ENCODE measurements at places on chromosomes 5 and 9.
A peak's percentile ranks its signal among the peaks of the same experiment; 100 is the strongest.

DNA sequence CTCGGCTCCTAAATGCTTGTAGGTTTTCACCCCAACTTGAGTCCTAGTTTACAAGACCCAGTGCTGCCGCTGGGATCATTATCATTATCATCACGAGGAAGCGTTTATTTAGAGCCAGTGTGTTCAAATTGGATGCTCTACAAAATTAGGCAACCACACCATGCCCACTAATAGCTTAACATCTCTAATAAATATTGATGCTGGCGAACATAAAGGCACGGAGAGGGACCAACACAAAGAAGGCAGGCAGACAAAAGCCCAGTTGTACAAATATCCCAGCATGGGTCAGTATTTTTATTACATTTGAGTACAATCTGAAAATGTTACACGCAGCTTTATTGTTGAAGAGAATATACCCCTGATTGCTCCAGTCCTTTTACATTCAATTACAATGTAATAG is 4.7 kb downstream of the CFAP77 start:
- peaks cover 1% of the 10 kb centered on the region for H3K27me3 ChIP-seq
- peaks cover 8% of the 10 kb centered on the region for H3K4me1 ChIP-seq
- DNase-seq = no peak
- H3K27ac ChIP-seq = no peak overlapping the region
- no peak overlapping the region for H3K4me3 ChIP-seq

DNA sequence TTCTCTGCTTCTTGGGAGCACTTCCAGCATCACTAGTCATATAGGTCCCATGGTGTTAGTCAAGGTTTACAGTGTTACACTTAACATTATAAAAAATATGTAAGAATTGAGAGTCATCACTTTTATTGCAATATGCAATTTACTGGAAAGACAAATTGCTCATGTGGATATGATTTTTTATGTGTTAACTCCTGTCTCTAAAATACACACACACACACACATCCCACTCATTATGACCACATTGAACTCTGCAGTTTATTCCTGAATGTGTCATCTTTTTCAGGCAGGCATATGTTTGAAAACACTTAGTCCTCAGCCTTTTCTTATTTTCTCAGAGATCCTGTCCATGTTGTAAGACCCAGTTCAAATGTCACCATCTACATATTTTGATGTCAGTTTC is 148.5 kb upstream of the MRPS30 start:
- no peak for DNase-seq
- no peaks in the 10 kb centered on the region for H3K4me1 ChIP-seq
- H3K4me3 ChIP-seq = no peak overlapping the region
- H3K36me3 ChIP-seq = peaks cover 7% of the 10 kb centered on the region
- no peaks in the 10 kb centered on the region for H3K27me3 ChIP-seq

GRCh38 chr5:111233052-111233374 is 8.8 kb downstream of the CAMK4 start:
- no peaks in the 10 kb centered on the region for H3K27me3 ChIP-seq
- H3K4me3 ChIP-seq = no peak overlapping the region
- no peak for DNase-seq

- no peak for DNase-seq
- peaks cover 51% of the 10 kb centered on the region for H3K36me3 ChIP-seq
- peaks cover 11% of the 10 kb centered on the region for H3K27me3 ChIP-seq
- H3K4me3 ChIP-seq = peak overlapping the region; percentile 65
- H3K4me1 ChIP-seq = peaks cover 86% of the 10 kb centered on the region
- H3K27ac ChIP-seq = peak overlapping the region; percentile 59
These were observed 11.1 kb downstream of the SPRY4 start for GRCh38 chr5:142313682-142314081.

GRCh38 chr9:120438836-120439546 is 141.0 kb downstream of the CDK5RAP2 start:
- no peak overlapping the region for H3K27ac ChIP-seq
- no peak overlapping the region for H3K4me3 ChIP-seq
- peaks cover 13% of the 10 kb centered on the region for H3K4me1 ChIP-seq
- H3K27me3 ChIP-seq = no peaks in the 10 kb centered on the region
- DNase-seq = peak; percentile 26

All from endothelial cell (in vitro differentiated cells).